ENCODE measurements at places on chromosomes 2 and 18. TPM values are rescaled to one million over a fixed set of nuclear protein-coding genes. Genes with fewer than 3 reads are reported as not detected.

DNA sequence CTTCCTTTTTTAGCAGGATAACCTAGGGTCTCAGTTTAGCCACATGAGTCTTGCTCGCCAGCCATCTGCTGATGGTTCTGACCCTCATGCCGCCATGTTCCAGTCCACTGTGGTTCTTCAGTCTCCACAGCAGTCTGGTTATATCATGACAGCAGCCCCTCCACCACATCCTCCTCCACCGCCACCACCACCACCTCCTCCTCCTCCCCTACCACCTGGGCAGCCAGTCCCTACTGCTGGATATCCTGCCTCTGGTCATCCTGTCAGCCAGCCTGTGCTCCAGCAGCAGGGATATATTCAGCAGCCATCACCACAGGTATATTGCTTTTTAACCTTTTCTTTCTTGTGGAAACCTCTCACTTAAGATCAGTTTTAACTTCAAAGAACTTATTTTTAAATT lies 89.9 kb upstream of the UBXN4 start:
- H3K4me3 ChIP-seq = no peak overlapping the region
- no peaks in the 10 kb centered on the region for H3K4me1 ChIP-seq
- H3K27ac ChIP-seq = no peak overlapping the region
- H3K36me3 ChIP-seq = peaks cover 24% of the 10 kb centered on the region
- no peaks in the 10 kb centered on the region for H3K27me3 ChIP-seq

GRCh38 chr2:54864727-54865126 lies 141.3 kb downstream of the EML6 start:
- no peak overlapping the region for H3K4me3 ChIP-seq
- H3K36me3 ChIP-seq = no peaks in the 10 kb centered on the region
- peaks cover 11% of the 10 kb centered on the region for H3K4me1 ChIP-seq

GRCh38 chr2:47724221-47724981 lies 58.5 kb upstream of the MSH6 start:
- H3K27ac ChIP-seq = no peak overlapping the region
- H3K36me3 ChIP-seq = no peaks in the 10 kb centered on the region

DNA sequence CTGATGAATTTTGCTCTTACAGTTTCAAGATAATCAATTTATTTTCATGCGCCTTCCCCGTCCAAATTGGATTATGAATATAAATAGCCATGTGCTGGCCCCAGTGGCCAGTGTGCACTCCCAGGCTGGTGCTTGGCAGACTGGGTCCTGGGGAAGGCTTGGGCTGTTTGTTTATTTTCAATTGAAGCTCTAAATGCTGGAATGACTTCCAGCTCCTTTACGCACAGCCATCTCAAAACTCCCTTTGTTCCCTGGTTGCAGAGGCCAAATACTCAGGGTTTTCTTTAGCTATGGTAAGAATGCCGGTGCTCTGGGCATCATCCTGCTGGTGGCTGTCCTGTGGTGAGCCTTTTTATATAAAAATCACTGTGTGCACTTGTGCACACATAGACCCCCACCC lies 131.5 kb downstream of the PRKCE start:
- H3K27me3 ChIP-seq = no peaks in the 10 kb centered on the region
- H3K27ac ChIP-seq = no peak overlapping the region
- no peaks in the 10 kb centered on the region for H3K36me3 ChIP-seq
- no peak for DNase-seq
- no peak overlapping the region for H3K4me3 ChIP-seq

DNA sequence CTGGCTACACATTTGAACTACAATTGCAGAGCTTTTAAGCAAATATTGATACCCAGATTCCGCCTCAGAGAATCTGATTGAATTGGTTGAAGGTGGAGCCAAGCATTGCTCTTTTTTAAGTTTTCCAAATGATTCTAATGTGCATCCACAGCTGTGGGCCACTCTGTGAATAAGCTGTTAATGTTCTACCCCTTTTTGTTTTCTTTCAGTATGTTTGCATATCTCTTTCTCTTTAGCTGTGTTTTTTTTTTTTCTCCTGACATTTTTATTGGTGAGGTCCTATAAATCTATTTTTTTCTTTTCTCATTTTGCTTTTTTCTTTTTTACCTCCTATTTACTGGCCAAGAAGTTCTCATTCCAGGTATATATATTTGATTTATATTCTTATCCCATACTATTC lies 6.5 kb downstream of the SCN3A start:
- no peaks in the 10 kb centered on the region for H3K36me3 ChIP-seq
- no peaks in the 10 kb centered on the region for H3K27me3 ChIP-seq
- DNase-seq = no peak
- no peaks in the 10 kb centered on the region for H3K4me1 ChIP-seq
- no peak overlapping the region for H3K4me3 ChIP-seq
- no peak overlapping the region for H3K27ac ChIP-seq

GRCh38 chr2:6025391-6025790 lies 333.2 kb downstream of the SOX11 start:
- no peak overlapping the region for H3K4me3 ChIP-seq
- H3K27ac ChIP-seq = no peak overlapping the region
- no peak for DNase-seq
- no peaks in the 10 kb centered on the region for H3K36me3 ChIP-seq

DNA sequence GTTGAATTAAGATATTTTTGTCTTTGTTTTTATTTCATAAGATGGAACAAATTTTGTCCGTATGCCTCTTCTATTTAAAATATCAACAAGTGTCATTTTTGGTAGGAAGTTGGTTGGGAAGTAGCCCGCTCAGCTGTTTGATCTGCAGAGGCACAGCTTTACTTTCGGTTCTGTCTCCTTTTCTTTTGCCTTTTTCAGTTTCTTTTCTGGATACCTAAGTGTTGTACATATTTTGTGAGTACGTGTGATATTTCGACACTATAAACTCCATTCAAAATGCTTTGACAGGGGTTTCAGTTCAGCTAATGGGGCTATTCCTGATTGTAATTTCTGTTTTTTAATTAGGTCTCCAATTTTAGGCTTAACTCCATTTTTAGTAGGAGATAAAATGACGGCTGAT lies 1785.0 kb upstream of the LRRTM1 start:
- DNase-seq = no peak
- H3K36me3 ChIP-seq = no peaks in the 10 kb centered on the region
- H3K4me1 ChIP-seq = no peaks in the 10 kb centered on the region
- no peaks in the 10 kb centered on the region for H3K27me3 ChIP-seq
- no peak overlapping the region for H3K27ac ChIP-seq

DNA sequence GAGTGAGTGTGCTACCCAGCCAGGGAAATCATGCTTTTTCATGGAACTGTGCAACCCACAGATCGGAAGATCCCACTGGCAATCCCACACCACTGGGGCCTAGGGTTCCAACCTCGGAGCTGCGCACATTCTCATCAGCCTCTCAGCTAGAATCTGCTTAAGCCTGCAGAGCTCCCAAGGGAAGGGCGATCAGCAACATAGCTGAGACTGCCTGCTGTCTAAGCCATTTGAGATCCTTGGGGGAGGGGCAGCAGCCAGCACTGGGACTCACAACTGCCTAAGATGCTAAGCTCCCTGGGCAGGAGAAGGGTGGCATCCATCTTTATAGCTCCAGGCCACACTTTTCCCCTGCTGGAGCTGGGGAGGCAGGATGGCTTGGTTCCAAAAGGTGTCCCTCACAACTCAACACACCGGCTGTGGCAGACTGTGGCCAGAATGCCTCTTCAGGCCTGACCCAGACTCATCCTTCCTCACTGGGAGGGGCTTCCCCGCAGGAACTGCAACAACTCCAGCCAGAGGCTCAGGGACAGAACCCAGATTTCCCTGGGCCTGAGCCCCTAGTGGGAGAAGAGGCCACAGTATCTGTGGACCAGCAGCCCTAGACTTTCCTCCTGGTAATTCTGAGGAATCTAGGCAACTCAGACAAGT lies 1133.3 kb upstream of the PIK3C3 start:
- H3K4me3 ChIP-seq = no peak overlapping the region
- no peaks in the 10 kb centered on the region for H3K36me3 ChIP-seq
- H3K4me1 ChIP-seq = no peaks in the 10 kb centered on the region
- no peaks in the 10 kb centered on the region for H3K27me3 ChIP-seq

GRCh38 chr2:11749646-11750349 lies 3.4 kb downstream of the LPIN1 start:
- H3K27me3 ChIP-seq = no peaks in the 10 kb centered on the region
- peaks cover 42% of the 10 kb centered on the region for H3K4me1 ChIP-seq
- DNase-seq = no peak
- H3K27ac ChIP-seq = no peak overlapping the region
- no peak overlapping the region for H3K4me3 ChIP-seq
- peaks cover 5% of the 10 kb centered on the region for H3K36me3 ChIP-seq

DNA sequence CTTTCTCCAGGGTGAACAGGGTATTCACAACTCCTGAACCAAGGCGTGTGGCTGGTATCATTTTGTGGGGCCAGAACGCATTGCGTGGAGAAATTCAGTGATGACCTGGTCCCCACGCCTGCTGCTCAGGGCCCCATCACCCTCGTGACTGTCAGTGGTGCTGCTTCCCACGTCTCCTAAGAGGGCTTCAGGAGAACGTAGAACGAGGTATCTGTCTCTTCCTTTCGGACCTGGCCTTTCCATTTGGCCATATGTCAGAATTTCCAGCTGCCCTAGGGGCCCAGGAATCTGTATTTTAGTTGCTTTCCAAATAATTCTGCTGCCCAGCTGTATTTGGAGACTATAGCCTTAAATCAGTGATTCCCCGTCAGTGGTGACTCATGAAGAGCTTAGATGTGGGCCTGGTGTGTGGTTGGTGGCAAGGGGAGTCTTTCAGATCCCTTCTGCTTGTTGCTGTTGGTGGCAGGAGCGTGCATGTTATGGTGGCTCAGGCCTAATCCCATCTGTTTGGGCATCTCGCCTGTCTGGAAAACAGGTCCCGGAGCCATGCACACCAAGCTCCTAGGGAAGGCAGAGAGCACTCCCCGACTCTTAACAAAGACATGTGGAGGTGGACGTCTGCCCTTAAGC lies 56.4 kb downstream of the NPAS2 start:
- no peak overlapping the region for H3K4me3 ChIP-seq
- no peaks in the 10 kb centered on the region for H3K36me3 ChIP-seq
- peak overlapping the region; percentile 23 for H3K27ac ChIP-seq

- no peaks in the 10 kb centered on the region for H3K27me3 ChIP-seq
- H3K36me3 ChIP-seq = no peaks in the 10 kb centered on the region
- no peak overlapping the region for H3K4me3 ChIP-seq
- no peak for DNase-seq
- no peak overlapping the region for H3K27ac ChIP-seq
Observed at GRCh38 chr2:143732871-143733270, 603.7 kb downstream of the ARHGAP15 start.

- H3K36me3 ChIP-seq = peaks cover 11% of the 10 kb centered on the region
- H3K4me3 ChIP-seq = peak overlapping the region; percentile 62
- DNase-seq = peak; percentile 84
- H3K27ac ChIP-seq = peak overlapping the region; percentile 93
- peaks cover 14% of the 10 kb centered on the region for H3K4me1 ChIP-seq
Observed at GRCh38 chr2:65435625-65436168, 3.3 kb upstream of the SPRED2 start.

Gene CHRND
- not detected for total RNA-seq

Gene SAG
- total RNA-seq = not detected

Gene PKDCC
- 60.1 TPM for total RNA-seq

Gene CELF4
- total RNA-seq = not detected

Gene IGFBP5
- not detected for total RNA-seq

Gene RAB6C
- not detected for total RNA-seq

Gene TBR1
- 0.03 TPM for total RNA-seq

Gene OTOS
- total RNA-seq = not detected
